ENCODE measurements at places on chromosomes 5 and 9. TPM values are rescaled to one million over a fixed set of nuclear protein-coding genes. Genes with fewer than 3 reads are reported as not detected.

The MYMK gene
- polyA plus RNA-seq = not detected

The IFNB1 gene
- polyA plus RNA-seq = not detected

The CMYA5 gene
- polyA plus RNA-seq = 0.24 TPM

The ZNF300 gene
- 7.2 TPM for polyA plus RNA-seq

The HAND1 gene
- polyA plus RNA-seq = not detected

The CAMK4 gene
- polyA plus RNA-seq = 1.6 TPM

The PCDHAC2 gene
- 0.26 TPM for polyA plus RNA-seq

GRCh38 chr9:134877541-134877940, 3.1 kb upstream of the FCN2 start:
- no peaks in the 10 kb centered on the region for H3K4me1 ChIP-seq
- no peak for DNase-seq
- no peaks in the 10 kb centered on the region for H3K36me3 ChIP-seq
- no peaks in the 10 kb centered on the region for H3K27me3 ChIP-seq
- no peak overlapping the region for H3K27ac ChIP-seq

GRCh38 chr9:19931098-19931890, 142.5 kb upstream of the SLC24A2 start:
- peaks cover 3% of the 10 kb centered on the region for H3K4me1 ChIP-seq
- no peak for DNase-seq
- H3K27me3 ChIP-seq = no peaks in the 10 kb centered on the region
- H3K4me3 ChIP-seq = no peak overlapping the region
- no peaks in the 10 kb centered on the region for H3K36me3 ChIP-seq

DNA sequence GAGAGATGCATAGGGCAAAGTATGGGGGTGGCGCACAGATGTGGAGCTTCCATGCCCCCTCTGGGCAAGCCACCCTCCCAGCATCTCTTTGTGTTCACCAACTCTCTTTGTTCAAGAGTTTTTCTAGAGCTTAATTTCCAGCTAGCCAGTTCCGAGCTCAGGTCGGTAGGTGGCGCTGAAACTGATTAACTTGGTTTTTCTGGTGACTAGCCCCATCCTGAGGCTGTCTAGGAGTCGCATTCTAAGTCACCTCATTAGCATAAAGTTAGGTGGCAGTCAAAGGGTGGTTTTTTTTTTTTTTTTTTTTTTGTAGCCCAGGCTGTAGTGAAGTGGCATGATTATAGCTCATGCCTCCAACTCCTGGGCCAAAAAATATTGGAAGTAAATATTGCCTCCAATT, 476.4 kb downstream of the KDM4C start:
- no peak overlapping the region for H3K4me3 ChIP-seq
- H3K36me3 ChIP-seq = no peaks in the 10 kb centered on the region
- no peak overlapping the region for H3K27ac ChIP-seq
- DNase-seq = no peak

GRCh38 chr9:12305211-12305610, 388.0 kb upstream of the TYRP1 start:
- H3K4me1 ChIP-seq = no peaks in the 10 kb centered on the region
- no peaks in the 10 kb centered on the region for H3K27me3 ChIP-seq
- H3K4me3 ChIP-seq = no peak overlapping the region
- H3K36me3 ChIP-seq = no peaks in the 10 kb centered on the region

DNA sequence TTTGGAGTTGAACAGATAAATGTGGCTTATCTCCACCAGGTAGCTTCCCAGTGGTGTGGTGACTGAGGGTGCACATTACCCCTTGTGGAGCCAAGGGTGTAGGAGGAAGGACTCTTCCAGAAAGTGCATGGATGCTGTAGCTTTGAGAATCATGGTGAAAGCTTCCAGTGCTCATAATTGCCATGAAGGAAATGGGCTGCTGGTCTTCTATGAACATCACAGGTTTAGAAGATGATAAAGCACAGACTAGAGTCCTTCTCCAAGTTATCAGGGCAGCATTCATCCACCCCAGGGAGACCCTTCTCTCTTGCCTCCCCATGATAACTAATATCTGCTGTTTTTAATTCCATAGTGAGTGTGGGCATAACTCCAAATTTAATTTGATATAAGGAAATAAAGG, 93.4 kb upstream of the CHD1 start:
- H3K27ac ChIP-seq = no peak overlapping the region
- H3K27me3 ChIP-seq = no peaks in the 10 kb centered on the region
- no peaks in the 10 kb centered on the region for H3K36me3 ChIP-seq
- no peak for DNase-seq
- peaks cover 15% of the 10 kb centered on the region for H3K4me1 ChIP-seq

DNA sequence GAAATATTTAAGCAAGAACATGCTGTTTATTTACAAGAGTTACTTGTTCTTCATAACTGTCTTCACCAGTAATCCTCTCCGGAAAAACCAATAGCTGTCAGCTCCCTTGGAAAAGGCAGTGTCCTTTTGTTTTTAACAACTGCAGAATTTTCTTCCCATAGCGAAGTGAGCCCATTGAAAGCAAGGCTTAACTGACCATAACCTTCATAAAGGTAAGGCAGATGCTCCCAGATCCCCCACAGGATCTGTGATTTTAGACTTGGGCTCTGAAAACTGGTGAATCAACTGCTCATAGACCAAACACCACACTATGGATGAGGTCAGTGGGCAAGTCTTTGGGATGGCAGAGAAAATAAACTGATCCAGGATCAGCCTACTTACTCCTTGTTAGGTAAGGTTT, 155.0 kb downstream of the GLIS3 start:
- DNase-seq = no peak
- H3K36me3 ChIP-seq = no peaks in the 10 kb centered on the region
- H3K27ac ChIP-seq = no peak overlapping the region

GRCh38 chr9:105205787-105206495, 38.5 kb upstream of the SLC44A1 start:
- H3K27me3 ChIP-seq = no peaks in the 10 kb centered on the region
- H3K36me3 ChIP-seq = no peaks in the 10 kb centered on the region
- H3K4me1 ChIP-seq = no peaks in the 10 kb centered on the region
- DNase-seq = no peak
- no peak overlapping the region for H3K27ac ChIP-seq

- no peaks in the 10 kb centered on the region for H3K36me3 ChIP-seq
- H3K27me3 ChIP-seq = no peaks in the 10 kb centered on the region
- no peak overlapping the region for H3K27ac ChIP-seq
- DNase-seq = no peak
- H3K4me1 ChIP-seq = no peaks in the 10 kb centered on the region
These were observed 41.3 kb downstream of the NPR3 start for GRCh38 chr5:32752411-32752810.

- H3K27ac ChIP-seq = peak overlapping the region; percentile 58
- no peak overlapping the region for H3K4me3 ChIP-seq
- peaks cover 9% of the 10 kb centered on the region for H3K4me1 ChIP-seq
- DNase-seq = no peak
These were observed 52.7 kb downstream of the ITGA1 start for GRCh38 chr5:52840277-52841050.

- DNase-seq = no peak
- peak overlapping the region; percentile 86 for H3K4me3 ChIP-seq
- peak overlapping the region; percentile 91 for H3K27ac ChIP-seq
- no peaks in the 10 kb centered on the region for H3K36me3 ChIP-seq
- peaks cover 61% of the 10 kb centered on the region for H3K4me1 ChIP-seq
These were observed 2.6 kb upstream of the TNFAIP8 start for GRCh38 chr5:119353213-119353612.

- peaks cover 85% of the 10 kb centered on the region for H3K36me3 ChIP-seq
- peaks cover 78% of the 10 kb centered on the region for H3K4me1 ChIP-seq
- no peak overlapping the region for H3K4me3 ChIP-seq
- no peaks in the 10 kb centered on the region for H3K27me3 ChIP-seq
These were observed 23.3 kb downstream of the NOTCH1 start for GRCh38 chr9:136522314-136523237.

- no peaks in the 10 kb centered on the region for H3K36me3 ChIP-seq
- H3K4me3 ChIP-seq = no peak overlapping the region
- no peak for DNase-seq
- H3K4me1 ChIP-seq = no peaks in the 10 kb centered on the region
- H3K27ac ChIP-seq = no peak overlapping the region
- peaks cover 7% of the 10 kb centered on the region for H3K27me3 ChIP-seq
These were observed 72.0 kb downstream of the CETN3 start for GRCh38 chr5:90337449-90338052.

GRCh38 chr5:105529851-105530250, 1967.3 kb upstream of the NUDT12 start:
- no peaks in the 10 kb centered on the region for H3K36me3 ChIP-seq
- no peak overlapping the region for H3K27ac ChIP-seq
- DNase-seq = no peak
- no peaks in the 10 kb centered on the region for H3K4me1 ChIP-seq
- H3K4me3 ChIP-seq = no peak overlapping the region

DNA sequence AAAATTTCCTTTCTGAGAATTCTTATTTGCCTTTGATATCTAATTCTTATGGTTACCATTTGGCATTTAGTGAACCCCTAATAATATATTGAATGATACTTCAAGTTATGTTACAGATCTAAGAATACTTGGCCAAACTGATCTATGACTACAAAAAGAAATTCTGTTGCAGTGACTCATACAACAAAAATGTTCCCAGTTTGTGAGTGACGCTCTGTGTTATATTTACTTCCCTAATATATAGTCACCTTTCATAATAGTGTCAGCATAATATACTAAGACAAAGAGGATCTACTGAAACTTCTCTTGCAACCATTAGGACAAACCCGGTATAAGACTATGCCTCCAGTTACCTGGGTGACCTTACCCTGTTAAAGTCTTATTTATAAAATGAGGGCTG, 216.9 kb upstream of the TLX3 start:
- no peak overlapping the region for H3K4me3 ChIP-seq
- H3K27me3 ChIP-seq = no peaks in the 10 kb centered on the region
- H3K4me1 ChIP-seq = no peaks in the 10 kb centered on the region
- H3K36me3 ChIP-seq = no peaks in the 10 kb centered on the region
- H3K27ac ChIP-seq = no peak overlapping the region

DNA sequence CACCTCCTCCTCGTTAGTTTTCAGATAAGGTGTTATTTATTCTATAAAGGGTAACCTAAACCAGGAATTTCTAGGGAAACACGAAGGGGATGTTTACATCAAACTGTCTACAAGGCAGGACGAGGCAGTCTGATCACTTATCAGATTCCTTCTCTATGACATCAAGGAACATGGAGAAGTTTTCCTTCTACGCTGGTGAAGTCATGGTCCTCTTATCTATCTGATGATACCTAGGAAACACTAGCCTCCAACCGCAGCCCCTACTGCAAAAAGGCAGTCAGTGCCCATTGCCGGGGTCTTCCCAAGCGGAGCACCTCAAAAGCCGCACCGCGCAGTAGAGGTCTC, 1.5 kb downstream of the MPDZ start:
- peak overlapping the region; percentile 32 for H3K4me3 ChIP-seq
- peaks cover 24% of the 10 kb centered on the region for H3K27me3 ChIP-seq
- H3K4me1 ChIP-seq = no peaks in the 10 kb centered on the region
- H3K36me3 ChIP-seq = no peaks in the 10 kb centered on the region
- DNase-seq = no peak

DNA sequence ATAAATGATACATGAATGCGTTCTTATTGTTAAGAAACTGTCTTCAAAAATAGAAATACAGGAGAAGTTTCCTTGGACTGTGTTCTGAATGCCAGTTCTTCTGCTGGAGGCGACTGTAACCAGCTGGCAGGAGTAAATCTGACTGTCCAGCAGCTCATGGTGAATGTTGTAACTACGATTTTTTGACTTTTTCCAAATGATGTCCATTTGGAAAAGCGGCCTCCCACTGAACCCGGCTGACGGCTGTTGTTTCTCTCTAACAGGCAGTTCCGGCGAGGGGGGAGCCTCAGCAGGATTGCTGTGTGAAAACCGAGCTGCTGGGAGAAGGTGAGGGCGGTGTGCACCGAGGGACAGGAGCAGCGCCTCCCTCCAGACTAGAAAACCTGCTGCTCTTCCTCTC, 91.9 kb downstream of the EHMT1 start:
- DNase-seq = no peak
- H3K27ac ChIP-seq = no peak overlapping the region
- peaks cover 34% of the 10 kb centered on the region for H3K4me1 ChIP-seq
- H3K4me3 ChIP-seq = no peak overlapping the region
- H3K36me3 ChIP-seq = peaks cover 49% of the 10 kb centered on the region

- no peaks in the 10 kb centered on the region for H3K36me3 ChIP-seq
- H3K4me3 ChIP-seq = peak overlapping the region; percentile 31
- H3K27ac ChIP-seq = peak overlapping the region; percentile 42
- DNase-seq = peak; percentile 84
- H3K4me1 ChIP-seq = no peaks in the 10 kb centered on the region
These were observed 2.0 kb downstream of the HAVCR2 start for GRCh38 chr5:157106630-157107461.

- H3K27ac ChIP-seq = no peak overlapping the region
- H3K4me3 ChIP-seq = no peak overlapping the region
- no peaks in the 10 kb centered on the region for H3K36me3 ChIP-seq
- DNase-seq = peak; percentile 67
- no peaks in the 10 kb centered on the region for H3K4me1 ChIP-seq
These were observed 36.1 kb downstream of the MRPL36 start for GRCh38 chr5:1763548-1763911.

DNA sequence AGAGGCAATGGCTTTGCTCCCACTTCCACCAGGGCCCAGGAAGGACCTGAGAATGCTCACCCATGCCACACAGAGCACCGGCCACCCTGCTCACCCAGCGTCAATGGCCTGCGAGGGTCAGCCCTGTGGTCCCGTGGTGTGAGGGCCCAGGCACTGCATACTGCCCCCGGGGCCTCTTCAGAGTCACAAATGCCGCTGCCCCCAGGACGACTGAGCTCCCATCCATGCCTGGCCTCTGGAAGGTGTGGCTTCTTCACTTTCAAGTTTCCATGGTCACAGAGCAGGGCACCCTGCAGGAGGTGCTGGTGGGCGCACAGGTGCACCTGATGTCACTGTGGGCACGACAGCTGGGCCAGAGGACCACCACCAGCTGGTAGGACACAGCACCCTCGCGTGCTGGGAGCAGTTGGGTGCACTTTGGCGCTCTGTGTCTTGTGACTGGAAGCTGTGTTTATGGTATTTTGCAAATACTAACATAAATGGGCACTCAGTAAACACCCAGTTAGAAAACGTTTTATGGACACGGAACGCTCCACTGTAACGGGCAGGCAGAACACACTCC, 12.5 kb upstream of the ZDHHC11 start:
- no peak overlapping the region for H3K4me3 ChIP-seq
- H3K27ac ChIP-seq = no peak overlapping the region
- no peaks in the 10 kb centered on the region for H3K4me1 ChIP-seq
- DNase-seq = no peak
- no peaks in the 10 kb centered on the region for H3K27me3 ChIP-seq
- peaks cover 88% of the 10 kb centered on the region for H3K36me3 ChIP-seq

DNA sequence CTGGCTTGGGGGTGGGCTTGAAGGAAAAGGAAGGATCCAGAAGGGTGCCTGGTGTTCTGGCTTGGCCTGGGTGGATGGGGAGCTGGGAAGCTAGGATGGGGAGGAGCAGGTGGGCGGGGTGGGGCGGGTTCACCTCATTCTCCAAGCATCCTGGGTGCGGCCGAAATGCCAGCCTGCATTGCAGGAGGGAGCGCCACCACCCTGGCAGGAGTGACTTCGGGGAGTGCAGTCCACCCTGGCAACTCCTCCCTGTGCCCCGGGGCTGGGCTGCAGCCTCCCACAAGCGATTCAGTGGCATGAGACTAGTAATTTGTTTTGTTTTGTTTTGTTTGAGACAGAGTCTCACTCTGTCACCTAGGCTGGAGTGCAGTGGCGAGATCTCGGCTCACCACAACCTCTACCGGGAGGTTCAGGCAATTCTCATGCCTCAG, 5.5 kb downstream of the TTC16 start:
- no peaks in the 10 kb centered on the region for H3K36me3 ChIP-seq
- no peaks in the 10 kb centered on the region for H3K27me3 ChIP-seq
- DNase-seq = no peak
- H3K27ac ChIP-seq = no peak overlapping the region

GRCh38 chr5:131460867-131461572, 174.0 kb downstream of the RAPGEF6 start:
- no peaks in the 10 kb centered on the region for H3K27me3 ChIP-seq
- H3K27ac ChIP-seq = no peak overlapping the region
- H3K4me1 ChIP-seq = peaks cover 5% of the 10 kb centered on the region
- no peaks in the 10 kb centered on the region for H3K36me3 ChIP-seq

Measured in spleen (tissue), 13 donors.